ENCODE measurements at places on chromosomes 3 and 15.
A peak's percentile ranks its signal among the peaks of the same experiment; 100 is the strongest.

- no peak for DNase-seq
These were observed 295.7 kb upstream of the TMCO5A start for GRCh38 chr15:37638691-37639090.

DNA sequence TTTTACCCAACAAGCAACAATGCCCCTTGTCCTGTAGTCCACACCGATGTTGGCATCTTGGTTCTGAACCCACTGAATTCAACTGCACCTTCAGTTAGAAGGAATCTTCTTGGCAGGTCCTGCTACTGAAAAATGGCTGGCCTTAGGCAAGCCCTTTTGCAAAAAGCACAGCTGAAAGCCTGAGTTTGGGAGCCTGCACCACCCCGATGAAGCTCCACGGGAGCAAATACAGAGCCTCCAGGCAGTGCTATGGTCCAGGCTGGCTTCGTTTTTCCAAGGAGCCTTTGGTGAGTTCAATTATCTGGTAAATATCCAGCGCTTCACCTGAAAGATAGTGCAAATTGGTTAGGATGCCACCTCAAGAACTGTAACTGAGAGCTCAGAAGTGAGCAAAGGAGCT lies 18.1 kb downstream of the POLG start:
- no peak for DNase-seq

DNA sequence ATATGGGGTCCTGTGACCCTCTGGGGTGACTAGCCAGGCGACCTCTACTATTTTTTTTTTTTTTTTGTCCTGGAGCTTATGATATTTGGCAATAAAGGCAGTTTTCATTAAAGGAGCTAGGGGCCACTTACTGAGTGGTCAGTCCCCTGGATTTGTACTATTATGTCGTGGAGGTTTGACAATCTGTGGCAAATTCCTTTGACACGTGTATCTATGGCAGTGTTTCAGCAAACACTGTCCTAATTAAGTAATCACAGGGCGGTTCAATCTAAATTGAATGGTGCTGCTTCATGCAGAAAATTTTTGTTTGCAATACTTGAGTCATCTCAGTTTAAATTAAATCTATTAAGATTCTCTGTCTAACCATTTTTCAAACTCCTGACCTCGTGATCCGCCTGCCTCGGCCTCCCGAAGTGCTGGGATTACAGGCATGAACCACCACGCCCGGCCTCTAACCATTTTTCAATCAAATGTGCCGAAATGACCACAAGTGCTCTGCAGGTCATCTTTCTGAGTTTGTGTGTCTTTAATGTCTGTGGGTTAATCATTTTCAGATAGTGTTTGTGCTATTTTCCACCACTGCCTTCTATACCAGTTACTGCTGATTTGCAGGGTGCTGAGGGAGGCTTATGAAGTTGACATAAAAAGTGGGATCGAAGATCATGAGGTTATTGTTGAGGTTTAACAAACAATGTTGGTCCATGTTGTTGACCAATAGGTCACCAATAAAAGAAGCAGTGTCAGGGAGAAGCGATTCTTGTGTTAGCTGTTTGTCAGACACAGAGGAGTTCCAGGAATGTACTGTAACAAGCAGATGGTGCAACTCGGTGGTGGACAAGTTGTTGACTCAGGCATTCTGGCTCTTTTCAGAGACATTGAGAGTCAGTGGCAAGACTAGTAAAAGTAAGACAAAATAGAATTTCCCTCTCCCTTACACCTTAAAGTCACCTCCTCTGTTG lies 18.6 kb upstream of the SLC2A2 start:
- DNase-seq, result no peak

DNA sequence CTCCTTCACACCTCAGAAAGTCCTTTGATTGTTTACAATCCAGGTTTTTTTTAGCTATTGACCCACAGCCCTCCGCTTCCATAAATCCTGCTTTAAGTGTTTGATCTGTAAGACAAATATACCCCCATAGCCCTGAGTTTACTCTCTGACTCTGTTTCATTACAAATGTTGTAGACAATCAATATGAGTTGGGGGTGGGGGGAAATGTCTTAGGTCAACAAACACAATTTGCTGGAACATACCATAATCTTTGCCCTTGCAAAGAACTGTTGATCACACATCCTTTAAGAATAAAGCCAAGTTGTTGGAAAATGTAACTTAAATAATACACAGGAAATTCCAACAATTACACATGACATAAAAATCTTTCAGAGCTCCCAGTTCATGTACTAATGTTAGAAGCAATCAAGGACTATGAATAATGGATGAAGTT lies 301.8 kb upstream of the SEMA6D start:
- DNase-seq, result no peak

DNA sequence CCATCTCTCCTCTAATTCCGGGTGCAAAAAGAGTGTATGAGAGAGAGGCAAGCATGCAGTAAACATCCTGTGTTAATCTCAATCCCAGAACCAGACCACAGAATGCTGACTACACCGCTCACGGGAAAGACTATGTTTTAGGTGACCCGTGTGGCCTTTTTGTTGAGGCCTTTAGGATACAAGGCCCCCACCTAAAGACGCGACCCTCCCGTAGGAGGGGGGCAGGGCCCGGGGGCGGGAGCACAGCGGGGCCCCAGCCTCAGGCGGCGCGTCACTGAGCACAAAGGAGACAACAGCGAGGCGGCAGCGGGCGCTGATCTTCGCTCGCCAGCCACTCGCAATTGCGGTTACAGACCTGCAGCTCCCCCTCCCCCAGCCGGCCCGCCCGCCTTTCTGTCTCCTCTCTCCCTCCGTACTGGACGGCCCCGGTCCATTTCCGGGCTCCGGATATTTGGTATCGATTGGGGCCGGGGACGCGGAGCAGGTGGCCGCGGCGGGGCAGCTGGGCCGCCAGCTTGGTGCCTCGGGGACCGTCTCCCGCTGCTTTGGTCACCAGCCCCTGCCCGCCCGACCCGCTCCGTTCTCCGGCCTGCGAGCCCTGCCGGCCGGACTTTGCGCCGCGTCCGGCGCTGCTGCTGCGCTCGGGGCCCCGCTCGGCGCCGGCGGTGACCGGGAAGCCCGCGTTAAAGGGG lies at the start of gene CCDC50:
CCDC50 (plus strand) TSS at position 433 of the 692 bp plus-strand sequence. CDS start 281 bp downstream, outside the sequence.
- DNase-seq, result peak; percentile 28

- no peak for DNase-seq
These were observed 135.6 kb upstream of the STAC start for GRCh38 chr3:36244728-36245127.

- no peak for DNase-seq
These were observed 1.3 kb upstream of the ITPR1 start for GRCh38 chr3:4491855-4492207.

- DNase-seq, result no peak
These were observed 32.1 kb downstream of the PLCL2 start for GRCh38 chr3:16916840-16917239.

- no peak for DNase-seq
These were observed 53.9 kb downstream of the C3orf38 start for GRCh38 chr3:88203642-88204055.

DNA sequence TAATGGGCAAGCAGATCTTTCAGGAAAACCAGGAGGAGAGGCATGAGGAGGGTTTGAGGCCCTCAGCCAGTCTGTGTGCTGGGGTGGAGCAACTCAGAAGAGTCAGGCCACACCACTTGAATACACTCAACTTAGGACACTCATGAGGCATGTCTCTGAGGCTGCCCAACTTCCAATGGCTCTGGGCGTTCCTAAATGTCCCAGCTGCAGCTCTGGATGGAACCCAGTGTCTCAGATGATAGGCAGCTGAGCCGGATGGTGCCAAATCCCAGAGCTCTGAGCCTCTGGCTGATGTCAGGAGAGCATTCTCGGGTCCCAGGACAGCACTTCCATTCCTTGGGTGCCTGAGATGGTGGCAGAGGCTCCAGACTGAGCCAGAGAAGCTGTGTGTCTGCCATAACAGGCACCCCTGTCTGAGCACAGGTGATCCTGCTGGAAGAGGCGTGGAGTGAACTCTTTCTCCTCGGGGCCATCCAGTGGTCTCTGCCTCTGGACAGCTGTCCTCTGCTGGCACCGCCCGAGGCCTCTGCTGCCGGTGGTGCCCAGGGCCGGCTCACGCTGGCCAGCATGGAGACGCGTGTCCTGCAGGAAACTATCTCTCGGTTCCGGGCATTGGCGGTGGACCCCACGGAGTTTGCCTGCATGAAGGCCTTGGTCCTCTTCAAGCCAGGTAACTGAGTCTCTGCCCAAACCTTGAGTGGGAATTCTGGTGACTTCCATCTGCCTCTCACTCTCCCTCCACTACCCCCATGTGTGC lies 2.8 kb downstream of the NR2E3 start:
- DNase-seq, result no peak

GRCh38 chr15:70319466-70319865 lies 221.7 kb upstream of the TLE3 start:
- no peak for DNase-seq

- DNase-seq, result no peak
These were observed 92.0 kb upstream of the TRIM42 start for GRCh38 chr3:140585828-140586227.

GRCh38 chr3:152071924-152072323 lies 196.8 kb upstream of the MBNL1 start:
- no peak for DNase-seq

DNA sequence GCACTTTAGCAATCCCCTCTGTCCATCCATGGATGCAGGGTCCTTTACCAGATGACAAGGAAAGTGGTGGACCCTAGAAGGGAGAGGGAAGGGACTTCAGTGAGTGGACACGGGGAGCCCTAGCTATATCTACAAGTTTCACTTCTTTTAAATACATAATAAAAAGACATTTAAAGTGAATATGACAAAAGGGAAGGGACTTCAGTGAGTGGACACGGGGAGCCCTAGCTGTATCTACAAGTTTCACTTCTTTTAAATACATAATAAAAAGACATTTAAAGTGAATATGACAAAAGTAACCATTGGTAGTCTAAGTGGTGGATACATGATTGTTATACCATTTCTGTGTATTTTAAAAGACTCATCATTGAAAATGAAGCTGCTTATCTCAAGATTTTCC lies 81.9 kb upstream of the HES1 start:
- DNase-seq, result no peak

DNA sequence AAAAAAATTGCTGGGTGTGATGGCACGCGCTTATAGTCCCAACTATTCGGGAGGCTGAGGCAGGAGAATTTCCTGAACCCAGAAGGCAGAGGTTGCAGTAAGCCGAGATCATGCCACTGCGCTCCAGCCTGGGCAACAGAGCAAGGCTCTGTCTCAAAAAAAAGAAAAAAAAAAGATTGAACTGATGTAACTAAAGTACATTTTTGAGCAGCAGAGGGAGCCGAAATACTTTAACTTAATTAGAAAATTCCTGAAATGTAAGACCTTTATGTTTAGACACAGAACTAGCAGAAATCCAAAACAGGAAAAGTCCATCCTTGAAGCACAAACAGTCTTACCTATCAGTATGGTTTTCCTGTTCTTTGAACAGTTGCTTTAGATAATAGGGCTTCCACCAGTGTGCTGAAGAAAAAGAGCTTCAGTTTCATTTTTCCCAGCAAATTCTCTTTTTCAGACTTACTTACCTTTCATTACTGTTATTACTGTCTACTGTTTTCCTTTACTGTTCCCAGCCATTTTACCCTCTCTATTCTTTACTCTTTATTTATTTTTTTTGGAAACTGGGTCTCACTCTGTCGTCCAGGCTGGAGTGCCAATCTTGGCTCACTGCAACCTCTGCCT lies 33.4 kb upstream of the ZNF609 start:
- no peak for DNase-seq

DNA sequence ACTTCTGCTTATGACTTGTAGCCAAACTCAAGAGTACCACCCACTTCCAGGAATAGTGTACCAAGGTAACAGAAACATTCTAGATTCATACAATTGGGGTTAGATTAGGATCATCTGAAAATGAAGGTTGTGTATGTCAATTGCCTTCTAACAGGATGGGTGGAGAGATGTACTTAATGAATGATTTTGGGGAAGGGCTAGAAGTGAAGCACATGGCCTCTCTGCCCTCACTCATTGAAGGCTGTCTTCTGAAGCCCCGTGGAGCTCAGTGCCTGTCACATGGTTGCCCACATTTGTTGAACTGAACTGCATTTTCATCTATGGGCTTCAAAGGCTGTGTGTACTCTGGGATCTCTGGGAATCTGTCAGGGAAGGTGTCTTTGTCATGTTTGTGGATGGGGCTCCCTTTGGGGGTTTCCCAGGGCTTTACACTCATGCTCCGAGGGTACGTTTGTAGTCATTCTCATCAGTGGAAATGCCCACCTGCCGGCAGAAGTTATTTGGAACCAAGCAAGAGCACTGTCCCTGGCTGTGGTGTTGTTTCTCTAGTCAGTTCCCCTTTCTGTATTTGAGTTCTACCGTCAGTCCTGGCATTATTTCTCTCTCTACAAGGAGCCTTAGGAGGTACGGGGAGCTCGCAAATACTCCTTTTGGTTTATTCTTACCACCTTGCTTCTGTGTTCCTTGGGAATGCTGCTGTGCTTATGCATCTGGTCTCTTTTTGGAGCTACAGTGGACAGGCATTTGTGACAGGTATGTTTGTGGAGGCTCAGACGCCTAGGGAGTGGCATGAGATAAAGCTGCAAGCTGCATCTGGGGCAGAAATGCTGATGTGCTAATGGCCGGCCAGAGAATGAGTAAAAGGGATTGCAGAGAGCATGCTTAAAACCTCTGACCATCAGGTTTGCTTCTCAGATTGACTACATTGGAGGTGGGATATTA lies 22.4 kb downstream of the CD86 start:
- no peak for DNase-seq

GRCh38 chr3:195708626-195709481 lies 11.9 kb upstream of the MUC20 start:
- DNase-seq, result no peak
